ENCODE measurements at places on chromosomes 16 and 17.

DNA sequence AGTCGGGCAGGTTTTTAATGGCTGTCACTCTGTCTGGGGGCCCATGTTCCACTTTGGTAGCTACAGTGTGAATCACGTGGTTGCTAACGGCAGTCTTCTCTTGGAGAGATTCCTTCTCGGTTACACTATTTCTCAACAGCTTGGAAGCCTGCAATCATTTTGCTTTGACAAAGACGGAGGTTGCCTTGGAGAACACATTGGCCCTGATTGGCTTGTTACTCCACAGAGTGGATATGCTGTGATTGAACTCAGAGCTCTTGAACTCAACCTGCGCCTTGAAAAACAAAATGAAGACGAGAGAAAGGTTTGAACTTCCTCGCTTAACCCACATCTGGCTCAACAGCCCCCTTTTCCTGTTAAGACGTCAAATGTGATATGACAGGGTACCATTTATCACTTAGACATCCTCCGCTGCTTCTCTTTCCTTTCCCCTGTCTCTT lies 218.9 kb downstream of the MAF start:
- no peak for DNase-seq

DNA sequence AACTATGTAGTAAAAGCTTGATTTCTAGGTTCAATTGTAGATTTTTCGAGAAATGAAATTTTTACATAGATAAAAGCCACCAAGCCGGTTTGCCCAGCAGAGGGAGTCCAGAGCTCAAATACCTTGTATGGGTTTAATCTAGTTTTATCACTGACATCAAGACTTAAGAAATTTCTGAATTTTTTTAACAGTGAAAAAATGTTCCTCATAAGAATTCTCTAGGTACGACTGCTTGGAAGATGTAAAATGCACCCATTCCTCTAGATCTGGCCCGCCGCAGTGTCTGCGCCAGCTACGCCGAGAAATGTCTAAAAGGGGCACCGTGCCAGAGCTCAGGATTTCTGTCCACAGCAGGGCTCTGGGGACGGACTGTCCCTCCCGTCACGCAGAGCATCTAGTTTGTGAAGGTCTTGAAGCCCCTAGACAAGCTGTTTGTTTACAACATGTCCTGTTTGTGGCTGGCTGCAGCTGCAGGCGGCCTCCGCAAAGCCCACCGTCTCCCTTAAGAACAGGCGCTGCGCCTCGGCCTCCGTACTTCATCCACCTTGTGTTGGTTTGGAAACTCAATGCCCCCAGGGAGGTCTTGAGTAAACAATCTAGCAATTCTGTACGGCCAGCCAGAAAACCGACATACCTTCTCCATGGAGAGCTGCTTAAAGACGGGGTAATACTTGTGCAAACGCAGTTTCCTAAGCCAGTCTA lies 24.8 kb downstream of the MAP1LC3B start:
- no peak for DNase-seq

GRCh38 chr17:79627184-79627765 lies 16.4 kb upstream of the RBFOX3 start:
- DNase-seq = no peak

- DNase-seq = no peak
These were observed 176.6 kb upstream of the SDK2 start for GRCh38 chr17:73820686-73821448.

DNA sequence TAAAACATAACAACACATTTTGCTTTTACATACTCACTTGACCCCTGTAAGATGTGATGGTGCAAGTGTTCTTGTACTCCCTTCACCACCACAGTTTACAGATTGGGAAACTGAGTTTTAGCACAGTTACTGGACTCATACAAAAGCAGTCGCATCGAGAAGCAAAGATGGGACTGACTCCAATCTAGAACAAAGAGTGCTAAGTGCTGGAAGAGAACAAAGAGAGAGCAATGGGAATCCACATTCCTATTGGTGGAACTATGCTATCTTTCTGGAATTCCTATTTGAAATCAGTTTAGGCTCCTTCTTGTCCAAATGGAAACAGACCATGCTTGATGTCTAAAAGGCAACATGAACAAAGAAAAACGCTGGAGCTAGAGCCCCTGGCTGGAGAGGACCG lies 9.1 kb downstream of the TOM1L2 start:
- DNase-seq = no peak

DNA sequence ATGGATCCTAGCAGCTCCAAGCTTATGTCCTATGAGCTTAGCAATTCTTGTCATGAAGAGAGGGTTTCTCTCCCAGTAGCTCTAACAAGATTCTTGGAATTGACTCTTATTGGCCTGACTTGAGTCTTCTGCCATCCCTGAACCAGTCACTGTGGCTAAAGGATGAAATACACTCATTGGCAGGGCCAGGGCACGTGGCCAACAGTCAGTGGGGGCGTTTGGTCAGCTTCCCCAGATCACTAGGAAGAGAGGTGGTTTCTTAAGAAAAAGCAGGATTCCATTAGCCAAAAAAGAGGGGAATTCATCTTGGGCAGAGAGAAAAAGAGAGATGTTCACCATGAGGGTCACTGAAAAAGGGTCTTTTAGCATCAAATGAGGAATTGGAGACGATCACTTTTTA lies 363.2 kb downstream of the SNX29 start:
- no peak for DNase-seq

- DNase-seq = no peak
These were observed 29.9 kb upstream of the WFIKKN2 start for GRCh38 chr17:50805486-50805885.

- DNase-seq = no peak
These were observed 14.8 kb upstream of the OSGIN1 start for GRCh38 chr16:83937922-83938885.

DNA sequence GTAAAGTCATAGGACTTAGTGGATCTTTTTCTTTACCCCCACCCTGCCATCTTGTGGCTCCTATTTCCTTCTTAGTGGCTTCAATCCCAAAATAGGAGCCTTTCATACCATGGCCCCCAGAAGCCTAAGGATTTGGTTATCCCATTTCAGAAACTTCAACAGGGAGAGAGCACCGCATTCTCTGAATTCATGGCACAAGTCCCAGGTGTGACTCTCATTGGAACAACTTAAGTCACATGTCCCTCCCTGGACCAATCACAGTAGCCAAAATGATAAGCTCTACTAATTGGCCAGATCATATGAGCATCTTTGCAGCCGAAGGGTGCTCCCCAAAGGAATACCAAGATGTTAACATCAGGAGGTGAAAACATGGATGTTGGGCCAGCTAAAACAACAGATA lies 43.2 kb downstream of the AXIN2 start:
- no peak for DNase-seq

- DNase-seq = no peak
These were observed 1395.1 kb downstream of the CDH8 start for GRCh38 chr16:60641067-60641665.

GRCh38 chr17:50209472-50210239 lies 8.2 kb upstream of the COL1A1 start:
- DNase-seq = peak; percentile 91

- peak; percentile 25 for DNase-seq
These were observed 25.4 kb downstream of the DNAJA2 start for GRCh38 chr16:46947900-46948547.

DNA sequence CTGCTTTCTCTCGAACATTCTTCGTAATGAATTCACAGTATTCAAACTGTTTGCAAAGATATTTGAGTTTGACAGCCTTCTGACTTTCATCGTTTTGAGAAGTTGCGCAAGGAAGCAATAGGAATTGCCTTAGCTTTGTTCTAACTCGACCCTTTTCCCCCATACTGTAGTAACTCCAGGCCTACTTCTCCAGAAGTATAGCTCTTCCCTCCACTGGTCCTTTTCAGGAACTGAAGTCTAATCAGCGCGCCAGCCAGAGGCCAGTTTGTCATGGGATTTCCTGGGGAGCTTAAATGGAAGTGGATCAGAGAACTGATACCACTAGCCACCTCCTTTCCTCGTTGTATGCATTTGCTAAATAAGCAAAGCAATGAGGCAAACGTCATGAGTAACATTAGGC lies 27.9 kb downstream of the CDR2 start:
- DNase-seq = no peak

DNA sequence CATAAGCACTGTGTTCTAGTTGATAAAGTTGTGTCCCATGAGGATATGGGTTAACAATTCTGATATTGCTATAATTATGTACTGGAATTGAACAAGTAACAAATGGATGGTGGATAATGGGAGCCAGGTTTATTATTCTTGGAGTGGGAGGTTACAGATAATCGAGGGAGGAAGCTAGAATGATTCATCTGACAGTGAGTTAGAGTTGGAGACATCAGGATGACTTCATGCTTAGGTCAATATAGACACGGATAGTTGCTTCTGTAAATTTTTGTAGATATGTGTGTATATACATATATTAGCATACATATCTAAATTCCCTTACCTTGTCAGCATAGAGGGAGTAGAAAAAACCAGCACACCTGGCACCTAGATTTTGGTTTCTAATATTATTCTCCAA lies 293.4 kb downstream of the SHISA9 start:
- no peak for DNase-seq

GRCh38 chr17:66704858-66705520 lies 129.9 kb upstream of the CACNG5 start:
- no peak for DNase-seq

DNA sequence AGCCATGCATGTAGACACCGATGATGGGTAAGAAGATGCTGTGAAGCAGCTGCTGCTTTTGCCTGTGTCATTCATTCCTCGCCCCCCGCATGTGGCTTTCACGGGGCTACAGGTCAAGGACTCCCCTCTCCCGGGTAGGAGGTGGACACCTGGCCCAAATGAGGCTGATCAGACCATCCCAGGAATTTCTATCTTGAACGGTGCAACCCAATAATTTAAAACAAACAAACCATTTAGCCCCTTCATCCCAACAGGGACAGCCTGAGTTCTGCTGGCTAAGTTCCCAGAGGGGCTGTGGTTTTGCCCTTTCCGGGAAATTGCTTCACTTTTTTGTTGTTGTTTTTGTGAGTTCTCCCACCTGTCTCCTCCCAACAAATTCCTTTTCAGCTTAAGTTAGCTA lies 137.7 kb upstream of the CDH5 start:
- DNase-seq = peak; percentile 55

DNA sequence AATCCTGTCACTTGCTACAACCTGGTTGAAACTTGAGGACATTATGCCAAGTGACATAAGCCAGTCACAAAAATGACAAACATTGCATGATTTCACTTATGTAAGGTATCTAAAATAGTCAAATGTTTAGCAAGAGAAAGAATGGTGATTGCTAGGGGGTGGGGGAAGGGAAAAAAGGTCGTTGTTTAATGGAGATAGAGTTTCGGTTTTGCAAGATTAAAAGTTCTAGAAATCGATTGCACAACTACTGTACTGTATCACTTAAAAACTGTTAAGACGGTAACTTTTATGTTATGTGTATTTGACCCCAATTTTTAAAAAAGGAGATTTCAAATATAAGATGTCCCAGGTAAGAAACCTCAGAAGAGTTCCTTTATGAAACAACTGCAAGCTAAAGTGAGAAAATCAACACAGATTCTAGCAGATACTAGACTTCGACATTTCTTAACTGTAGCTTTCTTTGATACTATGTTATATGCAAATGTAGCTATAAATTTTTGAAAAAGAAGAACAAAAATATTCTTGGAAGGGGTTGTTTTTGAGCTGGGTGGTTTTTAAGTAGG lies 5.9 kb downstream of the MEOX1 start:
- no peak for DNase-seq

DNA sequence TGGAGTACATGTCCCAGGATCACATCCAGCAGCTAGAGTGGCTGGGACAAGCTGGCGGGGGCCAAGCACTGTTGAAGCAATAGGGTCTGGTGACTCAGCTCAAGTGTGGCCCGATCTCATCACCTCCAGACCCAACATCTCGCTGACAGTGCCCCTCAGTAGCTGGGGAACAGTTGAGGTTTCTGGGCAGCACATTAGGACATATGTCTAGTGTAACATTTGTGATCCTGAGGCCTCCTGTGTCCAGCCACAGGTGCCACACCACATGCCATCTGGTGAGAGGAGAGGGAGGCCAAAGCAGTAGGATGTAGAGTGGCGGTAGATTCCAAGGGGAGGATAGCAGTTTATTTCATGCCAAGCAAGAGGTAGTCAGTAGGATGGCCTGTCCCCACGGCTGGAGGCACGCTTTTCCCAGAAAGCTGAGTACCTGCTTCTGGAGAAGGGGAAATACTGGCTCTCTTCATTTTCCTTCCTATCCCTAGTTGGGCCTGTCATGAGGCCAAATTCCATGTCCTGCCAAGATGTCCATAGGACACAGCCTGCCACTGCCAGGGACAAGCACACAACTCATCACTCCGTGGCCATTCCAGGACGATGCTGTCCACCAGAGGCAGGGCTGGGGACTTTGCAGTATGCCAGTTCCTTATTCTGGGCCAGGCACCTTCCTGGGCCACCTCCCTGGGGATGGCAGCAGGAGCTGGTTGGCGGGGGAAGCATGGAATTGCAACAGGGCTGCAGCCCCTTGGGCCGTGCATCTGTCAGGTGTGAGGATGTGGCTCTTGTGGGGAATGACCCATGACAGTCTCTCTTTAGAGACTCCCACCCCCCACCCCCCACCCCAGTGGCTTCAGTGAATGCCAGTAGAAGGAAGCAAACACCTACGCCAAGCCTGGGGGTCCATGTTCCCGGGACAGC lies 24.0 kb downstream of the GGA3 start:
- DNase-seq = no peak

DNA sequence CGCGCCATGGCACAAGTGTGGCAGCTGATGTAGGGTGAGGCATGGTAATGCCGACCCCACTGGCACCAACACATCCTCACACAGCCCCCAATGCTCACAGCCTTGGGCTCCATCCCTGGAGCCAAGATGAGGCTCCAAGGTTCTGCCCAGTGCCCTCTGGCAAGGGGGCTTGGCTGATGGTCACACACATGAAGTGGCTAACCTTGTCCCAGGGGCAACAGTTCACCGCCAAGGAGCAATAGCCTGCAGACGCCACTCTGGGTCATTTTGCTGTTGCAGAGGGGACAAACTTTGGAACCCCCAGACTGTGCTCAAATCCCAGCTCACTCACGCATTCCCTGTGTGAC lies 26.8 kb downstream of the TNFRSF13B start:
- DNase-seq = no peak

DNA sequence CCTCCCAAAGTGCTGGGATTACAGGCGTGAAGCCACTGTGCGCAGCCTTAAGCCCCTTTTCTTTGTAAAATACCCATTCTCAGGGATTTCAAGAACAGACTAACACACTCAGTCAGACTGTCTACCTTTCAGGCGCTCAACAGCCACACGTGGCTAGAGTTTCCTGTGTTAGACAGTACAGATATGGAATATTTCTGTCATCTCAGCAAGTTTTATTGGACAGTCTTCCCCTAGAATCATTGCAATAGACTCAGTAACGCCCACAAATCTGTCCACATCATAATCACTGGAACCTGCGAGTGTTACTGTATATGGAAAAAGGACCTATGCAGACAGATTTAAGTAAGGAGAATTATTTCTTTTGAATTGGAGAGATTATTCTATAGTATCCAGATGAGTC lies 160.5 kb downstream of the RBFOX1 start:
- DNase-seq = no peak
